ENCODE measurements at places on chromosomes 4 and X.

DNA sequence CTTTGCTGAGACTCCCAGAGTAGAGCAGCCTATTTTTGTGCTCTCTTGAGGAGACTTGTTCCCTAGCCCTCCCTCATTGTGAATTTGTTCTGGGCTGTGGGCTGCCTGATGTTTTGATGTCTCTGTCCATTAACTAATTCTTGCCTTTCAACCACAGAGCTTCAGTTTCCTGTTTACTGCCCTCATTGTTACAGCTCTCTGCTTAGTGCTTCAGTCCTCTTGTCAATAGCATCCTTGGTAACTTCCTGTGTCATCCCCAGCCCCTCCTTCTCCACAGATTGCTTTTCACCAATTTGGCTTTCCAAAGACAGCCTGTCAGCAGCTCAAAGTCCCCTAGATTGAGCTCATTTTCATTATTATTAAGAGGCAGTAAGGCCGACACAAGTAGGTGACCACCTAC, 69.9 kb downstream of the COX7B2 start:
- no peak overlapping the region for H3K4me3 ChIP-seq
- peaks cover 3% of the 10 kb centered on the region for H3K4me1 ChIP-seq
- DNase-seq: no peak
- no peak overlapping the region for H3K27ac ChIP-seq
- no peaks in the 10 kb centered on the region for H3K36me3 ChIP-seq

GRCh38 chrX:23372220-23372902, 37.7 kb downstream of the PTCHD1 start:
- H3K4me3 ChIP-seq: no peak overlapping the region
- no peaks in the 10 kb centered on the region for H3K4me1 ChIP-seq
- no peak overlapping the region for H3K27ac ChIP-seq
- H3K36me3 ChIP-seq: no peaks in the 10 kb centered on the region
- H3K27me3 ChIP-seq: peaks cover 3% of the 10 kb centered on the region

GRCh38 chr4:54844911-54845310, 187.2 kb downstream of the KIT start:
- H3K36me3 ChIP-seq: no peaks in the 10 kb centered on the region
- H3K4me1 ChIP-seq: no peaks in the 10 kb centered on the region
- H3K27ac ChIP-seq: no peak overlapping the region
- H3K27me3 ChIP-seq: no peaks in the 10 kb centered on the region
- DNase-seq: no peak
- no peak overlapping the region for H3K4me3 ChIP-seq

DNA sequence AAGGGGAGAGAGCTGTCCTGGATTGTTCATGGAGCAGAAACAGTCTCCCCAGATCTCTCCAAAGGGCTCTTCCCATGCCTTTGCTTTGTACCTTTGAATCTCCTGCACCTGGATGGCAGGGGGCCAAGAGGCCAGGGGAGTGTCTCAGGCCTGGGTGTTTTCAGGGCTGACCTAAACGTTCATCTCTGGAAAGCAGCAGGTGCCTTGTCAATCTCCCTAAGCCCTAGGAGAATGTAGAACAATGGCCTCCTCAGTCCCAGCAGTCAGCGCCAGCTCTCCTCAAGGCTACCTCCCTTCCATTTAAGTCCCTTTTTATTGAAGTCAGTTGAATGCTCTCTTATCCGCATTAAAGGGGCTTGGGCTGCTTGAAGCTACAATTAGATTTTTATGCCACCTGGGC, 31.2 kb upstream of the NSUN7 start:
- DNase-seq: no peak
- no peak overlapping the region for H3K4me3 ChIP-seq
- H3K27me3 ChIP-seq: peaks cover 9% of the 10 kb centered on the region
- H3K36me3 ChIP-seq: peaks cover under 1% of the 10 kb centered on the region

- no peak for DNase-seq
- H3K27me3 ChIP-seq: no peaks in the 10 kb centered on the region
- no peak overlapping the region for H3K27ac ChIP-seq
- H3K4me1 ChIP-seq: no peaks in the 10 kb centered on the region
- no peak overlapping the region for H3K4me3 ChIP-seq
Observed at GRCh38 chr4:105022811-105023667, 123.6 kb upstream of the TET2 start.

DNA sequence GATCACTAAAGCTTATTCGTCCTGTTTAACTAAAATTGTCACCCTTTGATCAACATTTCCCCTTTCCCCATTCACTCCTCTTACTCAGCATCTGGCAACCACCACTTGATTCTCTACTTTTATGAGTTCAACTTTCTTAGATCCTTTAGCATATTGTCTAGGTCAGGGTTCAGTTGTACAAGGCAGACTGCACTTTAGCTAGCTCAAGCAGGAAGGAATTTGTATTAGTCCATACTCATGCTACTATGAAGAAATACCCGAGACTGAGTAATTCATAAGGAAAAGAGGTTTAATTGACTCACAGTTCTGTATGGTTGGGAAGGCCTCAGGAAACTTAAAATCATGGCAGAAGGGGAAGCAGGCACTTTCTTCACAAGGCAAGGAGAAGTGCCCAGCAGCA, 44.3 kb downstream of the TASL start:
- no peaks in the 10 kb centered on the region for H3K27me3 ChIP-seq
- H3K4me3 ChIP-seq: no peak overlapping the region
- H3K27ac ChIP-seq: no peak overlapping the region

DNA sequence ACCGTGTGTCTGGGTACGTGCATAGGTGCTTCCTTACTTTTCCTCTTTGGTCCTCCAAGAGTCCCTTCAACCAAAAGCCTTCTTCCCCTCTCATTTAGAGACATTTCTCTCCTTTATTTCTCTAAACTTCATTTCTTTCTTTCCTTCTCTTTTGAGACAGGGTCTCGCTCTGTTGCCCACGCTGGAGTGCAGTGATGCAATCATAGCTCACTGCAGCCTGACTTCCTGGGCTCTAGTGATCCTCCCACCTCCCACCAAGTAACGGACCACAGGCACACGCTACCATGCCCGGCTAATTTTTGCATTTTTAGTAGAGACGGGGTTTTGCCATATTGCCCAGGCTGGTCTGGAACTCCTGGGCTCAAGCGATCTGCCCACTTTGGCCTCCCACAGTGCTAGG, 42.2 kb downstream of the ACOX3 start:
- H3K4me3 ChIP-seq: no peak overlapping the region
- DNase-seq: no peak
- H3K4me1 ChIP-seq: peaks cover 19% of the 10 kb centered on the region
- H3K27ac ChIP-seq: no peak overlapping the region

GRCh38 chr4:69057620-69058409, 38.5 kb upstream of the UGT2B7 start:
- no peaks in the 10 kb centered on the region for H3K36me3 ChIP-seq
- no peak overlapping the region for H3K4me3 ChIP-seq
- H3K4me1 ChIP-seq: no peaks in the 10 kb centered on the region

DNA sequence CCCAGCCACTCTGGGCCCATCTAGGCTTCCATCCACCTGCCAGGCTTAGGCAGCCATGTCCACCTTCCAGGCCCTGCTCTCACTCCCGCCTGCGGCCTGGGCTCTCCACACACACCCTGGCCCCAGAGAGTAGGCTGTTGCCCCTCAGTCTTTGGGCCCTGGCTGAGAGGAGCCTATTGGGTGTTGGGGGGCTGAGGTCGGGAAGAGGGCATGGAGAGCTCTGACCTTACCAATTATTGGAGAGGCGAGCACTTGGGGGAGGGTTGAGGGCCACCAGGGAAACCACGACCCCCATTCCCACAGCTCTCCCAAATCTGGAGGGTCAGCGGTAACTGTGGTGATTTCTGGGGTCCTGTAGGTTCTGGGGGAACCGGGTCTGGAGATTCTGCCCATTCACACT, 38.2 kb downstream of the HTRA3 start:
- no peak overlapping the region for H3K27ac ChIP-seq
- no peaks in the 10 kb centered on the region for H3K4me1 ChIP-seq
- DNase-seq: no peak
- H3K36me3 ChIP-seq: no peaks in the 10 kb centered on the region

DNA sequence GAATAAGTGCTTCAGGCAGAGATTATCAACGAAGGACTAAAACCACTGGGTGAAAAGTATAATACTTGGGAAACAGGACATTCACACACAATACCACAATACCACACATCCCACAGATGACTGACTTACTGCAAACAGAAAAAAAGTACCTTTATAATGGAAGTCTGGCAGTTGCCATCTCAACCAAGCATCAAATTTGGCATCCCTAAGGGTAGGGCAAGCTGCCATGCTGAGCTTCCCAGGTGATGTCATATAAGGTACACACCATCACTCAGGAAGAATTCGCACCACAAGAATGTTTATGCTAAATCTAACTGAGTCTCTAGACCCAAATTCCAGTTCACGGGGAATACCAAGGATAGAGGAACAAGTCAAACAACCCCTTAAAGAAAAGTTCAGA, 9.1 kb downstream of the QDPR start:
- H3K27me3 ChIP-seq: no peaks in the 10 kb centered on the region
- no peak overlapping the region for H3K4me3 ChIP-seq
- H3K4me1 ChIP-seq: peaks cover 27% of the 10 kb centered on the region
- no peak overlapping the region for H3K27ac ChIP-seq

- no peaks in the 10 kb centered on the region for H3K4me1 ChIP-seq
- no peaks in the 10 kb centered on the region for H3K36me3 ChIP-seq
- H3K4me3 ChIP-seq: no peak overlapping the region
- no peak for DNase-seq
Observed at GRCh38 chr4:74189331-74190043, 31.6 kb downstream of the MTHFD2L start.

GRCh38 chr4:161554372-161554990, 609.3 kb downstream of the FSTL5 start:
- H3K36me3 ChIP-seq: no peaks in the 10 kb centered on the region
- H3K27ac ChIP-seq: no peak overlapping the region
- H3K27me3 ChIP-seq: no peaks in the 10 kb centered on the region
- H3K4me1 ChIP-seq: no peaks in the 10 kb centered on the region
- H3K4me3 ChIP-seq: no peak overlapping the region

DNA sequence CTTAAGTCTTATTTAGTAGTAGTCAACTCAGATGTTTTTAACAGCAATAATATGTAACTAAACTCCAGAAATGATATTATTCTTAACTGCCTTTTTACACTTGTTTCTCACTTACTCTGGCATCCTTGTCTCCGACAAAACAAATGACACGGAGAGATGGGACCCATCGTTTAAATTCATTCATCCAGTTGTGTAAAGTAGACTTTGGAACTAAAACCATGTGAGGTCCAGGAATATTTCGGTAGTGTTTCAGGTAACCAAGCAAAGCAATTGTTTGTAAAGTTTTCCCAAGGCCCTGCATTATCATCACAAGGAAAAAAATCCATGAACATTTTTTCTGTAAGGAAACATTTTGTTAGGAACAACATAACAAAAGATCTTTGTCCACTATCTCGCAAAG, 11.6 kb downstream of the SMARCA1 start:
- no peak overlapping the region for H3K27ac ChIP-seq
- DNase-seq: no peak
- no peaks in the 10 kb centered on the region for H3K36me3 ChIP-seq
- H3K27me3 ChIP-seq: peaks cover 5% of the 10 kb centered on the region

GRCh38 chr4:127417885-127418535, 214.7 kb upstream of the INTU start:
- H3K4me3 ChIP-seq: no peak overlapping the region
- no peak for DNase-seq
- H3K36me3 ChIP-seq: no peaks in the 10 kb centered on the region
- no peaks in the 10 kb centered on the region for H3K4me1 ChIP-seq
- no peak overlapping the region for H3K27ac ChIP-seq
- H3K27me3 ChIP-seq: no peaks in the 10 kb centered on the region

- DNase-seq: no peak
- no peaks in the 10 kb centered on the region for H3K4me1 ChIP-seq
- H3K4me3 ChIP-seq: no peak overlapping the region
- peaks cover 5% of the 10 kb centered on the region for H3K27me3 ChIP-seq
Observed at GRCh38 chr4:15303052-15303641, 124.7 kb upstream of the C1QTNF7 start.

GRCh38 chr4:144338148-144338547, 197.6 kb upstream of the GYPA start:
- no peak for DNase-seq
- H3K36me3 ChIP-seq: peaks cover 3% of the 10 kb centered on the region
- no peaks in the 10 kb centered on the region for H3K27me3 ChIP-seq
- H3K27ac ChIP-seq: no peak overlapping the region

DNA sequence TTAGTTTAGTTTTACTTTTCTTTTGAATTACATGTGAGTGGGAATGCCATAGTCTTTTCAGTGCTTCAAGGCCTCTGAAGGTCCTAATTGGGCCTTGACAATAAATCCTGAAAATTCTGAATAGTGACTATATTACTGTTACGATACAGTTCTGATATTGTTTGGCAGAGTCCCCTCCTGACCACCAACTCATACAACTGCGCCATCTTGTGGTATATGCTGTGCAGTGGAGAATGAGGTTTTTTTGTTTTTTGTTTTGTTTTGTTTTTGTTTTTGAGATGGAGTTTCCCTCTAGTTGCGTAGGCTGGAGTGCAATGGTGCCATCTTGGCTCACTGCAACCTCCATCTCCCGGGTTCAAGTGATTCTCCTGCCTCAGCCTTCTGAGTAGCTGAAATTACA, 56.6 kb upstream of the CHRDL1 start:
- no peaks in the 10 kb centered on the region for H3K36me3 ChIP-seq
- peaks cover 5% of the 10 kb centered on the region for H3K4me1 ChIP-seq
- H3K27ac ChIP-seq: no peak overlapping the region
- DNase-seq: no peak
- H3K27me3 ChIP-seq: peaks cover 2% of the 10 kb centered on the region

DNA sequence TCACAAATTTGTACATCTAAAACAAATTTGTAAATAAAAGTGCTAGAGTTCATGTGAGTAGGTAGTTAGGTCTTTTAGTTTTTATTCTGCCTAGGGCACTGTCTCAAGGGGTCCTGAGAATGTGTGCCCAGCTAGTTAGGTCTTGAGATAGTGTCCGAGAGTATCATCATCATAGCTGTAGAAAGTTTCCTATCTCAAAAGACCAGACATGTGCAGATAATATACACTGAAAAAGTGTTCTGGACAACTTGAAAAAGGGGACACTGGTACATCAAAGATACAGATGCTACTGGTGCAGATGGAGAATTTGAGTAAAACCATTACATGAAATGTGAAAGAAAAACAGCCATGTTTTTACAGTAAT, 1.8 kb upstream of the ZCCHC4 start:
- peaks cover 5% of the 10 kb centered on the region for H3K36me3 ChIP-seq
- DNase-seq: no peak
- H3K4me1 ChIP-seq: peaks cover 26% of the 10 kb centered on the region
- no peak overlapping the region for H3K27ac ChIP-seq
- H3K27me3 ChIP-seq: no peaks in the 10 kb centered on the region
- H3K4me3 ChIP-seq: no peak overlapping the region

Measured in activated CD8-positive, alpha-beta memory T cell treated with anti-CD3 and anti-CD28 coated beads, Interleukin-2, amount 10 ng/mL, durations not matched to agents 7 days and 5 days (primary cell).